ENCODE measurements at places on chromosomes 12 and 14.

GRCh38 chr12:68327896-68328295, 4.3 kb downstream of the MDM1 start:
- DNase-seq, result no peak

DNA sequence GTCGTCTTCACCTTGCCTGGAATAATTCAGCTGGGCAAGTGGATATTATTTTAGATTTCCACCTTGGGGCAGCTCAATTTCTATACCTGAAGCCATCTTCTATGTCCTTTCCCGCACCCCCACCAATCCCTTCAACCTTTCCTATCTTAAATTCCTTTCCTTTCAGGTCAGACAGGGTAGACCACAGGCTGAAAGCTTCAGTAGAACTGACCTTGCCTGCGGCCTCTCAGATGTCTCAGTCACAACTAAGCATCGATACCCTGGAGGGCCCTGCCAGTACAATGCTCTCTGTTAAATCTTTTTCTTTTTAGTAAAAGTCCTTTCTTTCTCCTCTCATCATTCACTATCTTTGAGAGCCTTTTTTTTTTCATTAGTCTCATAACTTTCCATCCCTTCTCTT, 38.9 kb downstream of the SLC2A14 start:
- no peak for DNase-seq

- DNase-seq, result no peak
These were observed 76.7 kb downstream of the DIP2B start for GRCh38 chr12:50581226-50582184.

DNA sequence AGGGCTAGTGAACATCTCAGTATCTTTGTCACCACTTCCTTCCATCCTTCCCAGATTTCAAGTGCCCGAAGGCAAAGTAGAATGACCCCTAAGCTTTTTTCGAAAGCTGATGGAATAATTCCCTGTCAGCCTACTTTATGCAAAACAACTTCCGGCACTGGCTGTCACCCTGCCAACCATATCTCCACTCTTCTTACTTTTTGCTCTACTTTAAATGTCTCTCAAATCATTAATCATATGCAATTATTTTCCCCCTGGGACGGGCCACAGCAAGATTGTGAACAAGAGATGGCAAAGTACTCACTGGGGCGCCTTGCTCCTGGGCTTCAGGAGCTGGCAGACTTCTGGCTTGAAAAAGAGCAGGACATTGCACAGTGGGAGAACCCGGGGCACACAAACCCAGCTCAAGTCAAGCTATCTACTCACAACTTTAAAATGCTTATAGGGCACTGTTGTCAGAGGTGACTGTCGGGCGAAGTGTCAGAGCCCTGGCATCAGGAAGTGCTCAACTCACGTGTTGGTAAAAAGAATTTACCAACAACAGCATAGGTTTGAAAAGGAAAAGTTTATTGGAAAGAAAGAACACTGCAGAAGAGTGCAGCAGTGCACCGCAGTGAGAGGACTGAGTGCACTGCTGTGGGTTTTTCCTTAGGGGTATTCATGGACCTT, 373.5 kb downstream of the PAWR start:
- DNase-seq, result no peak

DNA sequence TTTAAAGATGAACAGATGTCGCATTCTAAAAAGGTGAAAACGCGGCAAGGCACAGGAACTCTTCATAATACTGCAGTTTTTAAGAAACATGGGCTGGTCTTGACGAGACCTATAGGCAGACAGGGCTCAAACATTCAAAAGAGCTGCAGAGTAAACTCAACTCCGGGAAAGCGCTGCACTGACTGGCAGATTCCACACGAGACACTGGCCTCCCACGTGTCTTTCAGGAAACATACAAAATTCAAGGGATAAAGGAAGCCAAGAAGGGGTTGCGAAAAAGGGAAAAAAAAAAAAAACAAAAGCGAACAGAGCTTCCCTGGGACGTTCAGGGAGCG, 614 bp upstream of the ARF6 start:
- peak; percentile 64 for DNase-seq

GRCh38 chr14:71913342-71913741, 18.9 kb upstream of the RGS6 start:
- no peak for DNase-seq

Measured in kidney capillary endothelial cell (primary cell).